ENCODE measurements at places on chromosomes 16 and 17. TPM values are rescaled to one million over a fixed set of nuclear protein-coding genes. Genes with fewer than 3 reads are reported as not detected.

The KRT20 gene
- total RNA-seq, result not detected

The SLC13A2 gene
- total RNA-seq, result not detected

The TCAP gene
- not detected for total RNA-seq

The PABPN1L gene
- total RNA-seq, result not detected

The ASGR1 gene
- 4.1 TPM for total RNA-seq

The RABEP1 gene
- 27.6 TPM for total RNA-seq

All from mammary microvascular endothelial cell (primary cell).